ENCODE measurements at places on chromosomes 5 and 9. TPM values are rescaled to one million over a fixed set of nuclear protein-coding genes. Genes with fewer than 3 reads are reported as not detected.

- ATAC-seq = peak; percentile 45
Observed at GRCh38 chr9:129823542-129823934, 398 bp downstream of the TOR1A start.

GRCh38 chr5:109956884-109957283, 267.2 kb downstream of the MAN2A1 start:
- no peak for ATAC-seq

GRCh38 chr5:97839341-97840086, 656.5 kb upstream of the RIOK2 start:
- no peak for ATAC-seq

DNA sequence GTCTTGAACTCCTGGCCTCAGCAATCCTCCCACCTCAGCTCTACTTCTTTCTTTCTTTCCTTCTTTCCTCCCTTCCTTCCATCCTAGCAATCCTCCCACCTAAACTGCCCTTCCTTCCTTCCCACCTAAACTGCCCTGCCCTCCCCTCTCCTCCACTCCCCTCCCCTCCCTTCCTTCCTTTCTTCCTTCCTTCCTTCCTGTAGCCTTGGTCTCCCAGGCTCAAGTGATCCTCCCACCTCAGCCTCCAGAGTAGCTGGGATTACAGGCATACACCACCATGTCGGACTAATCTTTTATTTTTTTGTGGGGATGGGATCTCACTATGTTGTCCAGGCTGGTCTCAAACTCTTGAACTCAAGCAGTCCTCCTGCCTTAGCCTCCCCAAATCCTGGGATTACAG, 65.8 kb downstream of the NFIB start:
- ATAC-seq = no peak

GRCh38 chr9:23829580-23830475, 3.8 kb upstream of the ELAVL2 start:
- ATAC-seq = no peak

DNA sequence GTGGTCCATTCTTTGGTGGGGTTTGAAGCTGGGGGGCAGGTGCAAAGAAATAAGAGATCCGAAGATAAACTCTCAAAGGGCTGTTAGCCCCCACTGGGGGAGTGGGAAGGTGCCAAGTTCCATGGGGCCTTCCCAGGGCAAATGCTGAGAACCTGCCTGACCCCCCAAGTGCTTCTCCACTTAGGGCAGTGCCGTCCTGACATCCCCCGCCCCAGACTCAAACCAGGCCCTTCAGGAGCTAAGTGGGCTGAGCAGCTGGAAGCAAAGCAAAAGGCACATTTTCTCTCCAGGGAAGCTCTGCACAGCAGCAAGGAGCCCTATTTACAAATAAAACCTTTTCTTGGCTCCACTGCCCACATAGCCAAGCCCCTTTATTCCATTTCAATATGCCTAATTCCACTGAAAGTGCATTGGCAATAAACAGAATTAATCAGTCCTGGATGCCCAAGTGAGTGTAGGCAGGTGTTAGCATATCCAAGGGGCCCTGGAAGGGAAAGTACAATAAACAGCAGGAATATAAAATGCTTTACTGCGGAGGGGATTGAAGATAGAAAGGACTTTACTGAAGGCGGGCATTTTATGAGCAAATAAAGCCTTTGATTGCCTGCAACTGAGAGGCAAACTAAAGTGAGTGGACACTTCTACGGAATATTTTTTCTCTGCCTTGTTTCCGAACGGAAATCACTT, 44.6 kb downstream of the WHRN start:
- ATAC-seq = no peak

GRCh38 chr5:75050415-75050814, 1.9 kb downstream of the GCNT4 start:
- no peak for ATAC-seq

DNA sequence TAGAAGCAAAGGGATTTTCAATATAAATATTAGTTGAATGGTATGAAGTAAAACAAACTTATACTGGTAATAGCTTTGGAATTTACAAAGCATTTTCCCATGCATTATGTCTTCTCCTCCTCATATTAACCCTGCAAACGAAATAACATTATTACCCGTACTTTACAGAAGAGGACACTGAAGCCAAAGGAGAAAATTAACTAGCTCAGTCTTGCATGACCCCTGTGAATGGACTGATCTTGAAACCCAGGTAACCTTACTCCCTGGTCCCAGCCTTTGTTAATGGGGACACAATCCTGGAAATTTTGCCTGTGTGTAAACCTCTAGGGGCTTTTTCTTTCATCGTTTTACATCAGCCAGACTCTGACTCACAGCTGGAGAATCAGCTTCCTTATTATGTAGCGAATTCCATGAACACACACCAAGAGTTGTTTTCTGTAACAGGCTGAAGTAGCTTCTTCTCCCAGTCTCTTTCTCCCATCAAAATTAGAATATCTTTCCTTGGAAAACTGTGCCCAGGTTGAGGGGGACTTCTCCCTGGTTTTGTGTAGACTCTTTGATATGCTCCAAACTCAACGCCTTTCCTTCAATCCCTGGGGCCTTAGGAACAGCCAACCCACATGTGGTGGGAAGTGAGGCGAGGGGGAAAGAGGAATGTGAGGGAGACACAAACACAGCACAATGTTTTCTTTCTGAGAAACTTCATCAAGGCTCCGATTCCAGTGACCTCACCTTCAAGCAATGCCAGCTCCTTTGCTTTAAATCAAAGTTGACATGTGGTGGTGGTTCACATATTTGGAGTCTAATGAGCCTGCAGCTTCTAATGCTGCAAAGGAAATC, 480.9 kb upstream of the PAPPA start:
- ATAC-seq = peak; percentile 91

GRCh38 chr9:109805050-109805449, 25.1 kb downstream of the PALM2AKAP2 start:
- ATAC-seq = no peak

GRCh38 chr5:41835645-41836044, 34.6 kb downstream of the OXCT1 start:
- peak; percentile 100 for ATAC-seq

DNA sequence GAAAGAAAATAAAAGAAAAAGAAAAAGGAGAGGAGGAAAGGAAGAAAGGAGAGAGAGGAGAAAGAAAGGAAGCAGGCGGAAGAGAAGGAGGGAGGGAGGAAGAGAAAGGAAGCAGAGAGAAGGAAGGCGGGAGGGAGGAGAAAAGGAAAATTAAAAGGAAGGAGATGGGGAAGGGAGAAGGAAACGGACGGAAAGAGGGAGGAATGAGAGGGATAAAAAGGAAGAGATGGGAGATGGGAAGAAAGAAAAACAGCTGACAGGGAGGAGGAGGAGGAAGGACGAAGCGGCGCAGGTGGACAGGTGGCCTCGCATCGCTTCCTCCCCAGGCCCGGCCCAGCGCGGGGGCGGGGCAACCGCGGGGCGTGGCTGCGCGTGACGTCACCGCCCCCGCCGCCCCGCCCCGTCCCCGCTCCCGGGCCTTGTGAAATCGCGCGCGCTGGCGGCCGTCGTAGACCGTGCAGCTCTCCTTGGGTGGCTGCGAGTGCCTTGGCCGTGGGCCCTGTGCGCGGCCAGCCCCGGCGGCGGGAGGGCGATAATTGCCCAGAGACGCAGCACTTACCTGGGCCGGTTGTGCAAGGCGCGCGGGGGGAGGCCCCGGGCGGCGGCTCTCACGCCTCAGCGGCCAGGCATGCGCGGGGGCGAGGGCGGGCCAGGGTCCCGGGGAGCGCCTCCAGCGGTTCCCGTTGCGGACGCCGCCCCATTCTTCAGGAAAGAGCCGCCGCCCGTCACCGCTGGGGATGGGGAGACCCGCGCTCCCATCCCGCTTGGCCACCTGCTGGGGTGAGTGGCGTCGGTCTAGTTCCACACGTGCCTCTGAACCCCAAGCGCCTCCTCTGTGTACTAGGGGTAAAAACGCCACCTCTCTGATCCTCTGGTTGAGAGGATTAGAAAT, 49.6 kb upstream of the FOXE1 start:
- peak; percentile 96 for ATAC-seq

GRCh38 chr9:2663461-2664173, 42.0 kb downstream of the VLDLR start:
- no peak for ATAC-seq

DNA sequence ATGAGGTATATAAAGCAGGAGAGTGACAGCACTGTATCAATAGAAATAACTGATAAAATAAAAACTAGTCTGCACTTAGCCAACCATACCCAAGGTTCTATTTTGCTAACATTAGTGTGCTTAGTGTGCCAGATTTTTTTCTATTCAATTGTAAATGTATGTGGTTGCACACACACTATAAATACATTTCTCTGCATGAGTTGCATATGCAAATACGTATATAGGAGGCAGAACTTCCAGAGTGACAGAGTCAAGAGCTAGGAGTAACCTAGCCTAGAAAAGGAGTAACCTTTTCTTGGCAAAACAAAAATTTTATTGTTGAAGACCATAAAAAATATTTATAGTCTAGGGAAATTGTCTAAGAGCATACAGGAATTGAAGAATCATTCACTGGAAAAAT, 461.6 kb downstream of the GABRG2 start:
- ATAC-seq = no peak

Gene AHRR
- total RNA-seq = 0.65 TPM

Measured in motor neuron (in vitro differentiated cells).